ENCODE measurements at places on chromosomes 6 and 20.

DNA sequence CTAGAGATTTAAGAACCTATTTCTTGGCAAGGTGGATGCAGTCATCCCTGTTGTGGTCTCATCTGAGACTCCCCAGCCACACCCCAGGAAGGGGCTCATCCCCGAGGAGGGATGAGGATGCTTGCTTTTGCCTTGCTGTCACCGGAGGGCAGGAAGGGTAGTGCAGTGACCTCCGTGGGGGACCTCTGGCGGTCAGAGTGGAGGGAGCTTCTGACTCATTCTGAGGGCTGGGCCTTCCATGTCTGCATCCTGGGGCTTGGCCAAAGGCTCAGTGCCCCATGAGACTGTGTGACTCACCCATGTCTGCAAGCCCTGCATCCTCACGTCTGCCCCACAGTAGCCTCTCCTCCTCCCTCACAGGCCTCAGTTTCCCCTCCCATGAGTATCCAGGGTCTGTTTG, 38.7 kb downstream of the UQCC2 start:
- peak; percentile 98 for DNase-seq

DNA sequence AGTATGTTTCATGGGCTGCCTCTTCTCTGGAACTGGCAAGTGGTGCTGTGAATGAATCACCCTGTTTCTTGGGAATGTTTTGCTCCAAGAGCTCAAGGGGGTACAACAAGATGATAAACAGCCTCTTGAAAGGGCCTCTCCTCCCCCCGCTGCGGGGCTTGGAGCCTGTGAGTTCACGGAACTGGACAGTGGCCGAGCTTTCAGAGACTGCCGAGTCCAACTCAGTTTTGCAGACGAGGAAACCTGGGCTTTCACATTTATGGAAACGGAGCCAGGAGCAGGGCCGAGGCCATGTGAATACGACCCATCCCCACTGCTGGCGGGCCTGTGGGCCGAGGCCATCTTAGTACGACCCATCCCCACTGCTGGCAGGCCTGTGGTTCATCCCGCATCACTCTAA, 18.2 kb upstream of the SRC start:
- DNase-seq, result no peak

GRCh38 chr6:34527751-34528670, 28.1 kb downstream of the SPDEF start:
- no peak for DNase-seq

GRCh38 chr20:20034486-20034885, 17.3 kb downstream of the NAA20 start:
- DNase-seq, result no peak
